Stimulated activated CD4-positive, alpha-beta T cell treated with anti-CD3 and anti-CD28 coated beads, Interleukin-4, amount 100 ng/mL, for 4 hours (primary cell): ENCODE measurements at places on chromosomes 13 and 19.

DNA sequence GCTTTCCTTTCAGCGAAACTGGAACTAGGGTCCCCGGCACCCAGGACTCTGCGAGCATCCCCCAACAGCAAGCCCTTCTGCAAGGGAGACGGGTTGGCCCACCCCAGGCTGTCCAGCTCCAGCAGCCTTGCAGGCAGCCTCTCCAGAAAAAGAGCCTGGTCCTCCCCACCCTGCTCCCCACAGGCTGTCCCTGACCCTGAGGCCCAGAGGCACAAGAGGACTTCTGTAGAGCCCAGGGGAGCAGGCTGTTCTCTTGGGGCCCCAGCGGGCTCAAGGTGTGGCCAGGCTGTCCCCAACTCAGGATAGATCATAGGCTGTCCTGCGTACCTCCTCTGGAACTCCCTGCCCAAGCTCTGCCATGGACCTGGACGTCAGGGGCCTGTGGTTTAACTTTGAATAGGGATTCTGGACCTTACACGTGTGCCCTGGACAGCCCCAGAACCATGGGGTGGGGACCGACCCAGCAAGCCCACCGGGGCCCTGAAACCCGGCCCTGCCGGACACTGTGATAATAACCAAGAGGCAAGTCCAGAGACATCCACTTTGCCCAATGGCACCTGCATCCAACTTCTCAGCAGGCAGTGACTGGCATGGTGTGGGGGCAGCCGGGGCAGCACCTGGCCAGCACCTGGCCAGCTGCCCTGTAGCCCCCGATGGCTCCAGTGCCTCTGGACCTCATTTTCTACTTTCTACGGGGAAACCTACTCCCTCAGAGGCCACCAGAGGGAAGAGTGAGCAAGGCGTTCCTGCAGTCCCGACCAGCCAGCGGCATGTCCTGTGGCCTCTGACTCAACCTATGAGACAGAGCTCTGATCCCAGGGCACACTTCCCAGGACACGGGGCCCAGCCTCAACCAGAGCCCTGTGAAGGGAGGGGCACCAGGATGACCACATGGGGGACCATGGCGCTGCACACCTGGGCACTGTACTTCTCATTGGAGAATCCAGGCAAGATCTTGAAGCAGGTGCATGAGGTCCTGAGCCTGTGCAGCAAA, 50.9 kb upstream of the TPM4 start:
- no peak for DNase-seq

GRCh38 chr13:19581675-19582074, 20.3 kb upstream of the TPTE2 start:
- no peak for DNase-seq

GRCh38 chr13:37001921-37002250, 1.3 kb downstream of the EXOSC8 start:
- no peak for DNase-seq

DNA sequence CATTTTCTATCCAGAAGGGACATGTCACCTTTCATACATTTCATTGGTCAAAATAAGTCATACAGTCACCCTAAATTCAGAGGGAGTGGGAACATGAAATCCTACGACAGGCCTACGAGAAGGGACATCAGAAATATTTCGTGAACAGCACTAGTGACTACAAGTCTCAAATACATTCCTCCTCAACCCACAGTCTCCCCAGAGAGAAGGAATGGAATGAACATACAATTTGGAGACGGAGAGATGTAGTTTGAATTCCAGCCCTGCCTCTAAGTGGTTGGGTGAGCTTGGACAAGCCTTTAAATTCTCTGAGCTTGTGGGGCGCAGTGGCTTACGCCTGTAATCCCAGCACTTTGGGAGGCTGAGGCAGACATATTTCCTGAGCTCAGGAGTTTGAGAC, 9.9 kb downstream of the SERTM1 start:
- no peak for DNase-seq

DNA sequence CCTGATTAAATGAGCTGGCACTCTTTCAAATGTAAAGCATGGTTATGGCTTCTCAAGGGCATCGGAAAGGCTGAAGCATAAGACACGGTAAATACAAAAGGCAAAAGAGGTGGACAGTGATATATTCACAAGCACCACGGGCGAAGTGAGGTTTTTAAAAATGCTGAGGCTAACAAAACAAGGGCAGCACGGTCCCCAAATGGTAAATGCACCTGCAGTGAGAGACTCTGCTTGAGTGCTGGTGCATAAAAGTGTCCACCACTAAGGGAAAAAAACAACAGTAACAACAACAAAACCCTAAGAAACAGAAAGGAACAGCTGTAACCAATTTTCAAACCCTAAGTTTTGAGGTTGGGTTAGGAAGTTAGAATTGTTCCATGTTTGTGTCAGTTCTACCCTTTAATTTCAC, 234.9 kb downstream of the PCDH9 start:
- no peak for DNase-seq

- peak; percentile 85 for DNase-seq
These were observed 5.7 kb upstream of the NFIC start for GRCh38 chr19:3360421-3361383.

DNA sequence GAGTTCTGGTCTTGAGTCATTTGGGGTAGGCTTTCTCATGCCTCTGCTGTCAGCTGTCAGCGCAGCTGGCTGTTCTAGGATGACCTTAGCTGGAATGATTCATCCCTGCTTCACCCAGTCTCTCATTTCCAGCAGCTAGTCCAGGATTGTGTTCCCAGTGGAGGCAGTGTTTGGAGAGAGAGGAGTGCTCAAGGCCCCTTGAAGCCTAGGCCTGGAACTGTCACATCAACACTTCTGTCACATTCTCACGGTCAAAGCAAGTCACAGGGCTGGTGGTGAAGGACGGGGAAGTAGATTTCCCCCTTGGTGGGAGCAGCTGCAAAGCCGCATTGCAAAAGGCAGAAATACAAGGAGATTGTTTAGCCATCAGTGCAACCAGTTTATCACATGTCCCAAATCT, 15.2 kb downstream of the TPT1 start:
- no peak for DNase-seq

DNA sequence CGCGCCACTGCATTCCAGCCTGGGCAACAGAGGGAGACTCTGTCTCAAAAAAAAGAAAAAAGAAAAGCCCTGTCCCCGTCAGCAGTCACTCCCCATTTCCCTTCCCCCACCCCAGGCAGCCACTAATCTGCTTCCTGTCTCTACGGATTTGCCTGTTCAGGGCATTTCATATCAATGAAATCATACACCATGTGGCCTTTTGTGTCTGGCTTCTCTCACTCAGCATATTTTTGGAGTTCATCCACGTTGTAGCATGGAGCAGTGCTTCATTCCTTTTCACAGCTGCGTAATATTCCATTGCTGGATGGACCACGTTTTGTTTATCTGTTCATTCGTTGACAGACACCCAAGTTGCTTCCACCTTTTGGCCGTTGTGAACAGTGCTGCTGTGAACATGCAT, 36.1 kb upstream of the KLF2 start:
- no peak for DNase-seq

- no peak for DNase-seq
These were observed 180.4 kb downstream of the LIG4 start for GRCh38 chr13:108034909-108035410.

DNA sequence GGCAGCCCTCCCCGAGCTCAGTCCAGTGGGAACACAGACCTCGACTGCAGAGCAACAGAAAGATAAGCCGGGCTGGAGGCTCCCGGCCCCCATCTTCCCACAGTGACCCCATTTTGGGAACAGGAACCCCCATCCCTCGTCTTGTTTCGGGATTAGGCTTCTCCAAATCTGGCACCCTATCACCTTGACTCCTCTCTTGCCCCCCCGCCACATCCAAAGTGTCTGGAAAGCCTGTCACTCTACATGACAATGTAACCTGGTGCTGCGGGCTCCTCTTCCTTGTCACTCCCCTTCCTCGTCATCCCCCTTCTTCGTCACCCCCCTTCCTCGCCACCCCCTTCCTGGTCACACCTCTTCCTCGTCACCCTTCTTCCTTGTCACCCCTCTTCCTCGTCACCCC, 10.1 kb downstream of the PAK4 start:
- no peak for DNase-seq
